ENCODE measurements at places on chromosomes 11 and 22. TPM values are rescaled to one million over a fixed set of nuclear protein-coding genes. Genes with fewer than 3 reads are reported as not detected.

DNA sequence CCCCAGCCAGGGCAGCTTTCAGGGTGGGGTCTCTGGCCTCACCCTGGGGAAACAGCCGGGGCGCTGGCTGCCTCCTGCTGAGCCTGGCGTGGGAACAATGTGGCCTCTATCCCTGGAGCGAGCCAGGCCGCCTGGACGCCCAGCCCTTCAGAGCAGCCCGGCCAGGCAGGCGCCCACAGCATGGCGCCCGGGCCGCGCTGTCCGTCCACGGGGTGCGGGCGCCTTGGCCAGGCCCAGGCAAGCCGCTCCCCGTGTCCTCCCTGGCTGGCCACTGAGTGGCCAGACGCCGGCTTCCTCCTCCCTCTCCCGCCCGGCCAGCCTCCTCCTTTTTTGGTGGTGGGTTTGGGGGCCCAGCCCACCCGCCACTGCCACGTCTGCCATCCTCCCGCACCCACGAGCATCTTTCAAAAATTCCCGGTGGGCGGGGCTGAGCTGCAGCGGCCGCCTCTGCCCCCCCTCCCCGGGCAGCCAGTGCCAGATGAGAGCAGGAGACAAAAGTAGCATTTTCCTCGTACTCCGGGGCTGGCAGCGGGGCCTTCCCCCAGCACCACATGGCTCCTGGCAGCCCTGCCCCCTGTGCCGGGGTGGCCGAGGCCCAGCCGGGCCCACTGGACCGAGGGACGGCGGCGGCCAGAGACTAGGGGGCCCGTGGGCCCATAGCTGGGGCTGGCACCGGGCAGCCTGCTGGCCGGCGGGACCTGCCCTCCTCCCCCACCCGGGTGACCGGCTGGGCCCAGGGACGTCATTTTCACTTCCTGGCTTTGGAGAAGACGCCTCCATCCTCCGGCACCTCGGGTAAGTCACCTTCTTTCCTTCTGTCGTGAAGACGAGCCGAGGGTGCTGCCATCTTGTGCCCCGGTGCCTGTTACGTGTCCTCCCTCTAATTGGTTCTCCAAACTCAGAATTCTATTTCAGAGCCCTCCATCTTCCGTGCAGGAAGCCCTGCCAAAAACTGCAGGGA, 70.2 kb upstream of the PPARA start:
- H3K27me3 ChIP-seq: no peaks in the 10 kb centered on the region
- no peaks in the 10 kb centered on the region for H3K36me3 ChIP-seq
- DNase-seq: no peak
- no peak overlapping the region for H3K27ac ChIP-seq

GRCh38 chr11:117171404-117172061, 7.0 kb upstream of the SIDT2 start:
- H3K36me3 ChIP-seq: peaks cover 21% of the 10 kb centered on the region
- H3K27me3 ChIP-seq: no peaks in the 10 kb centered on the region
- H3K4me1 ChIP-seq: no peaks in the 10 kb centered on the region
- no peak for DNase-seq
- no peak overlapping the region for H3K27ac ChIP-seq

- DNase-seq: no peak
- H3K27ac ChIP-seq: no peak overlapping the region
- H3K36me3 ChIP-seq: no peaks in the 10 kb centered on the region
- no peak overlapping the region for H3K4me3 ChIP-seq
Measured at GRCh38 chr11:121090145-121090721, 10.8 kb upstream of the TECTA start.

DNA sequence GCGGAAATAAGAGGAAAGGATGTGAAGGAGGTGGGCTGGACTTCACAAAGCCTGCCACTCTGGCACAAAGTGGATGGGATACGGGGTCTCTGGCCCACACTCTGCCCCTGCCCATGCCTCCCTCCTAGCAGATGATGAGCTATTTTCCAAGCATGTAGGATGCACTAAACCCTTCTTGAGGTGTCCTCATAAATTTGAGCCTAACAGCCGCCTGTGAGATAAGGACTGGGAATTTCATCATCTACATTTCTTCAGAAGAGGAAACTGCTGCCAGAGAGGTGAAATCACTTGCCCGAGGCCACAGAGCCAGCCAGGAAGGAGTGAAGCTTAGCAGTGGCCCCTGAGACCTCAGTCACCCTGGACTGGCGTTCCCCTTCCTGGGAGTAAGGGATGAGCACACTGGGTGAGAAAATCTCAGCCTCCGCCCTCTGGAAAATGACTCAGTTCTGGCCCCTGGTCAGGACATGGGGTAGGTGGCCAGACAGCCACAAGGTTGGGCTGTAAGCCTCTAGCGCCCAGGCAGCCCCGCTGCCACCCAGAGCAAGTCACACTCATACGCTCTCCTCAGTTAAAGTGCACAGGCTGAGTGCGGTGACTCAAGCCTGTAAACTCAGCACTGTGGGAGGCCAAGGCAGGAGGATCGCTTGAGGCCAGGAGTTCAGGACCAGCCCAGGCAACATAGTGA, 27.9 kb downstream of the MB start:
- no peak overlapping the region for H3K4me3 ChIP-seq
- H3K36me3 ChIP-seq: no peaks in the 10 kb centered on the region
- no peak overlapping the region for H3K27ac ChIP-seq
- no peaks in the 10 kb centered on the region for H3K4me1 ChIP-seq

GRCh38 chr11:76830639-76831327, 29.9 kb upstream of the ACER3 start:
- no peaks in the 10 kb centered on the region for H3K4me1 ChIP-seq
- H3K36me3 ChIP-seq: no peaks in the 10 kb centered on the region
- H3K4me3 ChIP-seq: no peak overlapping the region
- no peak overlapping the region for H3K27ac ChIP-seq

- no peaks in the 10 kb centered on the region for H3K27me3 ChIP-seq
- no peak for DNase-seq
- no peak overlapping the region for H3K4me3 ChIP-seq
- no peaks in the 10 kb centered on the region for H3K4me1 ChIP-seq
- H3K27ac ChIP-seq: no peak overlapping the region
- no peaks in the 10 kb centered on the region for H3K36me3 ChIP-seq
Measured at GRCh38 chr22:32353840-32354239, 3.8 kb upstream of the RFPL3 start.

The KCNK4 gene
- polyA plus RNA-seq: not detected

The NAALADL1 gene
- polyA plus RNA-seq: 25.3 TPM

The MRGPRX4 gene
- not detected for polyA plus RNA-seq

All from naive thymus-derived CD4-positive, alpha-beta T cell (primary cell).